ENCODE measurements at places on chromosomes 6 and 20.

GRCh38 chr20:34052414-34052813 is 58.7 kb downstream of the RALY start:
- DNase-seq = no peak

DNA sequence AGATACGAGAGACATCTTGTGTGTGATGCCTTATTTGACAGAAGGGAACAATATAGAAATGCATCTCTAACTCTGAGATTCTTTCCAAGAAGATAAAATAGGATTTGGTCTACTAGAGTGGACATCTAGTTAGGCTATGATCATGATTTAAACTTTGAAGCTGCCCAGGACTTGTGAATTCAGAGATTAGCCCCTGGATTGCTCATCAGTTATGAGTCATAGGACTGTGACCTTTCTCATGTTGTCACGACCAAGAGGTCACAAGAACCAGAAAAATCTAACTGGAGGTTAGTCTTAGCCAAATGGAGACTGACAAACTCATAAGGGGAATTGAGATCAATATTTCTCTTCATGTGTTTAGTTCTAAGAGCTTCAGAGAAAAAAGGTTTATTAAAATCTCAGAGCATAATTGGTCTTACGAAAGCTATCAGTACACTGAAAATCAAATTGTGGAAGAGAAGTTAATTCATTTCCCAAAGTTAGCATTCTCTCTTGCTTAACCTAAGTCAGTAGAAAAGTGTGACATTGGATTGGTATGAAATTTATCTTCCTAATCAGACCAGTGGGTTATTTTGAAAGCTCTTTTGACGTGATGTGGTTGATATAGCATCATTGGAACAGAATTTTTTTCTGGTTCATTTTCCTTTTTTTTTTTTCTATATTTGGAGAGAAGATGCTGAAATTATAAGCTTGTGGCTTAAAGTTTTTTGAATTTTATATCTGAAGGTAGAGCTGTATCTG is 245.7 kb downstream of the RNF144B start:
- no peak for DNase-seq

- DNase-seq = no peak
These were observed 501.8 kb downstream of the HACE1 start for GRCh38 chr6:104357928-104358327.

- no peak for DNase-seq
These were observed 1.0 kb upstream of the CUL9 start for GRCh38 chr6:43180985-43181384.

DNA sequence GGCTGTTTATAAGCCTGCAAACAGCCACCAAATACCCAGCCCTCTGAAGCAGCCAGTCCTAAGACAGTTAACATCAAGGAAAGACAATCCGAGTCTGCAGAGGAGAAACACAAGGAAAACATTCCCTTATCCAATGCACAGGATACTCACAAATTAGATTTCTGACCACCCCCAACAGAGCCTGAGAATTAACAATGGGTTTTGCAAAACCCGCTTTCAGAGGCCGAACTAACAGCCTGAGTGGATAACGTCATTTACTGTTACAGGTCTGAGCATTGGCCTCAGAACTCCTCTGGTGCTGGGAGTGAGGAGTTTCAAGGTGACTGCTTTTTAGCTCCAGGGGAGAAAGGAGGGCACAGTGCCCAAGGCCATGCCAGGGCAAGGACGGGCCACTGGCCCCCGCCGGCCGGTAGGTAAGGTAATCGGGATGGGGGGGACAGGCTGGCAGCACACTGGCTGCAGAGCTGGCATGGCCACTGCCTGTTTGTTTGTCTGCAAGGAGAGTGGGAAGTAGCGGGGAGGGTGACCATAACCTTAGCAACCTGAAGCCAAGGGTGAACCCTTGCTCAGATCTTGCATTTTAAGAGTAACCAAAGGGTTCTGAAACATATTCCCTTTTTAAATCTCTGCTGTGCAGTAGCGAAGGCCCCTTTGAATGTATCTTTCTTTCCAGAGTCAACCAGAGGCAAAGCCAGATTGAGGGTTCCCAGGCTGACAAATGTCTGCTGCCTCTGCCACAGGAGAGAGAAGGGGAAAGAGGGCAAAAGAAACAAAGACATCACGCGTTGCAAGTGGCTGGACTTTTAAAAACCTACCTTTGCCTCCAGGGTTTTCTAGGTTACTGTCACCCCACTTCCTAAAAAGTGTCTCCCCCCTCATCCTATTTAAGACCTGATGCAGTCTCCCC is 3.9 kb downstream of the ZMYND8 start:
- DNase-seq = no peak

GRCh38 chr6:10163203-10163962 is 251.5 kb downstream of the TFAP2A start:
- DNase-seq = no peak

- no peak for DNase-seq
These were observed 57.9 kb downstream of the ZMYND8 start for GRCh38 chr20:47298624-47299023.

Data from Jurkat, Clone E6-1 (cell line).